ENCODE measurements at places on chromosomes 4 and X.

DNA sequence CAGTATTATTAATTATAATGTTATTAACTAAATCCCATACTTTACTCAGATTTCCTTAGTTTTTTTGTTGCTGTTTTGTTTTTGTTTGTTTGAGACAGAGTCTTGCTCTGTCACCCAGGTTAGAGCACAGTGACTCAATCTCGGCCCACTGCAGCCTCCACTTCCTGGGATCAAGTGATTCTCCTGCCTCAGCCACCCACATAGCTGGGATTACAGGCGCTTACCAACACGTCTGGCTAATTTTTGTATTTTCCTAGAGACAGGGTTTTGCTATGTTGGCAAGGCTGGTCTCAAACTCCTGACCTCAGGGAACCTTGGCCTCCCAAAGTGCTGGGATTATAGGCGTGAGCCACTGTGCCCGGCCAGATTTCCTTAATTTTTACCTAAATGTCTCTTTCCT, 72.2 kb downstream of the ANAPC4 start:
- H3K27me3 ChIP-seq, result no peaks in the 10 kb centered on the region
- no peak overlapping the region for H3K27ac ChIP-seq
- H3K4me3 ChIP-seq, result no peak overlapping the region
- H3K36me3 ChIP-seq, result no peaks in the 10 kb centered on the region
- no peak for DNase-seq

- H3K27me3 ChIP-seq, result peaks cover 2% of the 10 kb centered on the region
- H3K4me1 ChIP-seq, result no peaks in the 10 kb centered on the region
- no peak overlapping the region for H3K27ac ChIP-seq
- H3K4me3 ChIP-seq, result peak overlapping the region; percentile 35
Measured at GRCh38 chrX:149910178-149910695, 19.1 kb upstream of the HSFX4 start.

DNA sequence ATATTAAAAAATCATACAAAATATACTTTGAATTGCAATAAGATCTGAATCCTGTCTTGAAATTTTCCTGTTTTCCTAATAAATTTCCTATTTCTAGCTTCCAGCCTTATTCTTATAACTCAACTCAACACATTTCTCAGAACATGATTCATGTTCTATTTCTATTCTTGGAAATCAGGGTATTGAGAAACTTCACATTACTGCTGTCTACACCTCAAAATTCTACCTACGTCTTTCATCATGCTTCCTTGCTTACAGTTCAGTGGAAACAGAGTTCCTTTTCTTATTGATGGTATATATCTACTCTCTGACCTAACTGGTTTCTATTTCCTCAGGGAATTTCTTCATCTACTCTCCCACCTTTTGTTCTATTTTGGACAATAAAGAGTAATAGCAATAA, 2139.0 kb downstream of the ARAP2 start:
- no peaks in the 10 kb centered on the region for H3K4me1 ChIP-seq
- H3K27me3 ChIP-seq, result no peaks in the 10 kb centered on the region
- no peaks in the 10 kb centered on the region for H3K36me3 ChIP-seq
- no peak overlapping the region for H3K27ac ChIP-seq
- no peak for DNase-seq

DNA sequence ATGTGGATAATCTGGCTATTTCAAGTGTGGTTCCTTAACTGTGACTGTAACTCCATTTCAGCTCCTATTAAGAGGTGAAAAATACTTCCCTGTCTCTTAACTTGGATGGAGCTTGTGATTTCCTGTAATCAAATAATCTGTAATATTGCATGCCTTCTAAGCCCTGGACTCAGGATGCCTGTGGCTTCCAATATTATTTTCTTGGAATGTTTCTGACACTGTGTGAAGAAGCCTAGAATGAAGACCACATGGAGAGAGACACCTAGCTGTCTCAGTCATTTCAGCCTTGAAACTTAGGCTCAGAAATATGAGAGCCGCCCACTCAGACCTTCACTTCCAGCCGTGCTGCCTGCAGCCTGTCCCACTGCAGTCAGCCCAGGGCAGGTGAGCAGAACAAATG, 544.3 kb downstream of the TRIML1 start:
- no peak overlapping the region for H3K4me3 ChIP-seq
- no peaks in the 10 kb centered on the region for H3K36me3 ChIP-seq
- DNase-seq, result no peak
- no peak overlapping the region for H3K27ac ChIP-seq
- peaks cover 5% of the 10 kb centered on the region for H3K4me1 ChIP-seq

DNA sequence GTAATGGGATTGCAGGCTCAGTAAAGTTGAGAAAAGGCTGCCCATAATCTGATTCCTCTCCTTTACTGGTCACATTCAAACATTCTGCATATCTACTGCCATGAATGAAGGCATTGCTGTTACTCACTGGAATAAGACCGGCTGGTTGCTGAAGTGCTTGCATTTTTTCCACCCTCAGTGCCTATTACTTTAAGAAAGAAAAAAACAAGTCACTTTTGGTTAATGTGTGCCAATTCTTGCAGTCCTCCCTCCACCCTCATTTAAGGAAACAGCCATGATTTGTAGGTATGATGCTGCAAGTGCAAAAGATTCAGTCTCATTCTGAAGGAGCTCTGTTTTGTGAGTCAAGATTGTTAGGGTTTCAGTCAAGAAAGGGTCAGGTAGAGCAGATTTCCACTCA, 94.9 kb downstream of the EMCN start:
- no peak overlapping the region for H3K4me3 ChIP-seq
- no peaks in the 10 kb centered on the region for H3K4me1 ChIP-seq
- no peaks in the 10 kb centered on the region for H3K36me3 ChIP-seq
- DNase-seq, result no peak
- H3K27me3 ChIP-seq, result no peaks in the 10 kb centered on the region

GRCh38 chr4:20512033-20512792, 188.0 kb upstream of the PACRGL start:
- no peak overlapping the region for H3K4me3 ChIP-seq
- no peak overlapping the region for H3K27ac ChIP-seq
- no peaks in the 10 kb centered on the region for H3K4me1 ChIP-seq

- H3K27ac ChIP-seq, result no peak overlapping the region
- no peaks in the 10 kb centered on the region for H3K36me3 ChIP-seq
- no peak for DNase-seq
Measured at GRCh38 chr4:92483341-92483740, 179.6 kb downstream of the GRID2 start.

- DNase-seq, result no peak
- H3K4me3 ChIP-seq, result no peak overlapping the region
- no peaks in the 10 kb centered on the region for H3K36me3 ChIP-seq
- H3K27ac ChIP-seq, result no peak overlapping the region
- H3K4me1 ChIP-seq, result no peaks in the 10 kb centered on the region
- no peaks in the 10 kb centered on the region for H3K27me3 ChIP-seq
Measured at GRCh38 chr4:92992758-92993157, 689.0 kb downstream of the GRID2 start.

GRCh38 chr4:8353158-8353669, 83.7 kb downstream of the HTRA3 start:
- H3K4me1 ChIP-seq, result peaks cover 7% of the 10 kb centered on the region
- H3K27me3 ChIP-seq, result peaks cover 2% of the 10 kb centered on the region
- no peak for DNase-seq
- H3K36me3 ChIP-seq, result peaks cover 2% of the 10 kb centered on the region
